ENCODE measurements at places on chromosomes 1 and 21.

- no peak for DNase-seq
Observed at GRCh38 chr1:110874324-110875215, 1.6 kb downstream of the CD53 start.

GRCh38 chr1:52662645-52663313 lies 29.8 kb downstream of the SHISAL2A start:
- no peak for DNase-seq

DNA sequence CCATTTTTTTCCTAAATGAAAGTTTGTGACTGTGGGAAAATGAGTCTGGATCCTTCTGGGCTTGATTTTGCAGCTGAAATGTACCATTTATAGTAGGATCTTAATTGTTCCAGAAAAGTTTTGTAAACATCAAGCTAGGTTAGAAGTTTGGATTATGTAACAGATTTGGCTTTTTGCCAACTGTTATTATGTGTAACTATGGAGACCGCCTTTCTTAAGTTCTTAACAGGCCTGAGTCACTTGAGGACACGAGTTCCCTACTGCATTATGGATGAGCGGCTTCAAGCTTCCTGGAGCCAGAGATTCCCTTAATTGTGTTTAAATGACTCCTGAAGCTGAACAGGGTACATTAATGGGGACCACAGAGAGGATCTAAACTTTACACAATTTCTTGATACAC lies 22.2 kb downstream of the SLC25A33 start:
- no peak for DNase-seq

DNA sequence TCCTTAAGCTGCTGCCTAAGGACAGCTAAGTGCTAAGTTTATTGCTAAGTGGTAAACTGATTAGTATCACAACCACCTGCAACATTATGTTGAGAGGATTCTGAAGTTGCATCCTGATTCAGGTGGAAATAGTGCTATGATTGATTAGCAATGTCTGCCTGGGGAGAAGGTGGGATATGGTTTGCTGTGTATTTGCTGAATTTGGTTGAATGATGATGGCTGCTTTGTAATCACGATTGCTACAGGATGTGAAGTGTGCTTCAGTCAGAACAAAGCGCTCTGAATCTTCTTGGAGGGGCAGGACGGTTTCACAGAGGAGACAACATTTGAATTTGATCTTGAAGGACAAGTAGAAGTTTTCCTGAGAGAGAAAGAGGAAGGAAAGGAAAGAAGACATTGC lies 226.0 kb downstream of the ST6GALNAC3 start:
- no peak for DNase-seq

DNA sequence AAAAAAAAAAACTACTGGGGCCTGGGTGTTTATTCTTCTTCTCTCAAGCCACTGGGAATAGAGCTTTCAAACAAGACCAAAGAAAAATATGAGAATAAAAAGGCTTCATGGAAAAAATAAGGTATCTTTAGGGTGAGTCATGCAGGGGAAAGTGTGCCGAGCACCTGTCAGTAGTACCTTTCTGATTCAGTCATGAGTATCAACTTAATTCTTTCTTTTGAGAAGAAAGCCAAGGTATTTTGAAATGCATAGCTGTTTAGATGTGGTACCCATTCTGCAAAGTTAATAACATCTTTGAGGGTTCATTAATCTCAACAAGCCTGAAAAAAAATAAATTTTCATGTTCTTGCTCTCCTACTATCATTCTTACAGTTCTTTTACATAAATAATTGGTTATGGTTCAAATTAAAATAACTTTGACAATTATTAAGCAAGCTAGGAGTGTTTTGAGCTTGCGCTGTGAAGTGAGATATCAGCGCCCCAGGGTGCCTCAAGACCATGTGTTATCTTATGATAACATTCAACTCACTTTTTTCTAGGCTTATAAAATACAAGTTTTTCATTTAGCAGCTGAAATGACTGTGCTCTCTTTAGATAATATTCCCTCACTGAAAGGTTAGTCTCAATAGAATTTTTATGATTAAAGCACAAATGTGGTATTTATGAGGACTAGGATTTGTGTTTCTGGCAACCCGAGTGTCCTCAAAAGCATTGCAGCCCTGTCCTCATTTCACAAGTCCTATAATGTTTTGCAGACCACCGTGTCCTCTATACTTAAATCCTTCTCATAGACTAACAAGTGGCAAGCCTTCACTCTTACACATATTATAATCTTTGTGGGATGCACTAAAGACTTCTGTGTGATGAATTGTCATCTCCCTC lies 138.6 kb downstream of the SLC44A5 start:
- DNase-seq = no peak

DNA sequence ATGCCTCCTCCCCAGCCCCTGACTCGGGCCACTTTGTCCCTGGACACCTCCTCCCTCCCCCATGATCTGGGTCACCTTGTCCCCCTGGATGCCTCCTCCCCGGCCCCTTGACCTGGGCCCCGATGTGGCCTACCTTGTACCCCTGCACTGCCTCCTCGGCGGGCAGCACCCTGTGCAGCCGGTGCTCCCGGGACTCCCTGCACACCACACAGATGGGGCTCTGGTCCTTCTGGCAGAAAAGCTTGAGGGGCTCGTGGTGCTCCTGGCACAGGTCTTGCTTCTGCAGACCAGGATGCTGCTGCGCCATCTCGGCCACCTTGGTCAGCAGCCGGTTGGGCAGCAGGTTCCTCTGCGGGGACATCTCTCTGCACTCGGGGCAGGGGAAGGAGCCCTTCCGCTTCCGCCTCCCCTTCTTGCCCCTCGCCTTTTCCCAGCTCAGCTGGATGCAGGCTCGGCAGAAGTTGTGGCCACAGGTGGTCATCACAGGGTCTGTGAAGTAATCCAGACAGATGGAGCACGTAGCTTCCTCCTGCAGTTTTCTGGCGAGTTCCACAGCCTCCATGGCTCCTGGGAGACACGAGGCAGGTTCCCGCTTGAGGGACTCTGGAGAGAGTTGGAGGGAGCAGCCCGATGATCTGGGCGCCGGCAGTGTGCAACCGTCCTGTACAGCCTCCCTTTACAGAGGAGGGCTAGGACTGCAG lies 2.0 kb downstream of the TRIM17 start:
- no peak for DNase-seq

DNA sequence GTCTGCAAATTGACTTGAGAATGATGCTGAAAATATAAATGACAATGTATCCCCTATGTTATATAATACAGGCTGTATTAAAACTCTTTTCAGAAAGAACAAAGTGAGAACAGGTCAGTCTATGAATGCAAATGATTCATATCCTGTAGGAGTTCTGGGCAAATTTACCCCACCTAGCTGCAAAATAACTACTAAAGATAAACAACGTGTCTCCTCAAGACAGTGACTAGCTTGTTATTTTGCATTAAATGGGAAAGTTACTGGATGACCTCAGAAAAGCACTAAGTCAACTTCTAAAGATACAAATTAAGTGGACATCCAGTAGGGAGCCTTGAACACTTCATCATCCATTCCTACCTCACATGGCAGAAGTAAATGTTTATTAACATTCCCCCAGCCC lies 11.1 kb downstream of the RNF19B start:
- DNase-seq = no peak

GRCh38 chr1:10267319-10267718 lies 56.9 kb downstream of the KIF1B start:
- no peak for DNase-seq

GRCh38 chr1:86154571-86155050 lies 2.0 kb downstream of the COL24A1 start:
- no peak for DNase-seq

- no peak for DNase-seq
Observed at GRCh38 chr21:31042080-31042464, 3.8 kb upstream of the KRTAP19-8 start.

DNA sequence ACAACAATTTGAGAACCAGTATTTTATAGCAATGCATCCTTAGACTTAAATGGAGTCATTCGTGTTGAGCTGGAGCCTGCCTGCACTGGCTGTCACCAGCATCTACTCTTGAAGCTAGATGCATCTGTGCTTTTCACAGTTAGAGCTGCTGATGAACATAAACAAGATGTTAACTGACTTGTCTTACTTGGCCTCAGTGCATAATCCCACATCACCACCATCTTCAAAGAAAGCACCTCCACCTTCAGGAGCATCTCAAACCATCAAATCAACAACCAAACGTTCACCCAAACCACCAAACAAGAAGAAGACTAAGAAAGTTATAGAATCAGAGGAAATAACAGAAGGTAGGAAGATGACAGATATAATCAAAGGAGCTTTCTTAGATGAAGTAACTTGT lies 71.1 kb downstream of the TPR start:
- no peak for DNase-seq

DNA sequence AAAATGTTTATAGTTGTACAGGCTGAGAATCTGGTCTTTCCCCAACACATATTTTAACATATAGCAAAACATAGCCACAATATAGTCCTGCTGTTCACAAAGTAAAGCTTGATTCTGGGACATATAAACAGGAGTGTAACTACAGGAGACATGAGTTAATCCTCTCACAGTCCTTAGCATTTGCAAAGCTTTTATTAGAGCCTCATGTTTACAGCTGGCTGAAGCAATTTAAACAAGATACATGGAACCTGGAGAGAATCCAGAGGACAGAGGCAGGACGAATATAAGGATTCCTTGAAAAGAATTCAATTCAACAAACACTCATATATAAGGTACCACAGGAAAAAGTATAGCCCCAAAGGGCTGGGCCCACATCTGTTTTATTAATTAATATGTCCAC lies 163.4 kb downstream of the ADGRL4 start:
- no peak for DNase-seq

- DNase-seq = no peak
Observed at GRCh38 chr21:38039369-38039768, 123.1 kb upstream of the KCNJ6 start.

DNA sequence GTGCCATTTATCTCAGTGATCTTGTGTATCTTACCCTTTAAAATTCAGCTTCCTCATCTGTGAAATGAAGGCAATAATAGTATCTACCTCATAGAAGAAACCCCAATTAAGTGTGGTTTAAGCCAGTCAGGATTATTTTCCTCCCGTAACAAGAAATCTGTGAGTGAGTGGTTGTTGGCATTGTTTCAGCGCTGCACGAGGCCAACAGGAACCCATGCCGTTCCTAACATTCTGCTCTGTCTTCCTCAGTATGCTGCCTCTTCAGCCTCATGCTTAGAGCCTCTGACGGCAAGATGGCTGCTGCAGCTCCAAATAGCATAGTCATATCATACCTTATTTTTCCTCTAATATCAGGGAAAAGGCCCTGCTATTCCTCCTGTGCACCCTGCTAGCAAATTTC lies 289.7 kb downstream of the TM2D1 start:
- no peak for DNase-seq

- DNase-seq = no peak
Observed at GRCh38 chr1:22428672-22429071, 23.0 kb upstream of the ZBTB40 start.

GRCh38 chr1:224811564-224811963 lies 117.9 kb upstream of the DNAH14 start:
- DNase-seq = no peak

GRCh38 chr1:116854403-116854690 lies 55.4 kb upstream of the PTGFRN start:
- no peak for DNase-seq

- DNase-seq = no peak
Observed at GRCh38 chr1:21781815-21782348, 1.1 kb downstream of the USP48 start.

DNA sequence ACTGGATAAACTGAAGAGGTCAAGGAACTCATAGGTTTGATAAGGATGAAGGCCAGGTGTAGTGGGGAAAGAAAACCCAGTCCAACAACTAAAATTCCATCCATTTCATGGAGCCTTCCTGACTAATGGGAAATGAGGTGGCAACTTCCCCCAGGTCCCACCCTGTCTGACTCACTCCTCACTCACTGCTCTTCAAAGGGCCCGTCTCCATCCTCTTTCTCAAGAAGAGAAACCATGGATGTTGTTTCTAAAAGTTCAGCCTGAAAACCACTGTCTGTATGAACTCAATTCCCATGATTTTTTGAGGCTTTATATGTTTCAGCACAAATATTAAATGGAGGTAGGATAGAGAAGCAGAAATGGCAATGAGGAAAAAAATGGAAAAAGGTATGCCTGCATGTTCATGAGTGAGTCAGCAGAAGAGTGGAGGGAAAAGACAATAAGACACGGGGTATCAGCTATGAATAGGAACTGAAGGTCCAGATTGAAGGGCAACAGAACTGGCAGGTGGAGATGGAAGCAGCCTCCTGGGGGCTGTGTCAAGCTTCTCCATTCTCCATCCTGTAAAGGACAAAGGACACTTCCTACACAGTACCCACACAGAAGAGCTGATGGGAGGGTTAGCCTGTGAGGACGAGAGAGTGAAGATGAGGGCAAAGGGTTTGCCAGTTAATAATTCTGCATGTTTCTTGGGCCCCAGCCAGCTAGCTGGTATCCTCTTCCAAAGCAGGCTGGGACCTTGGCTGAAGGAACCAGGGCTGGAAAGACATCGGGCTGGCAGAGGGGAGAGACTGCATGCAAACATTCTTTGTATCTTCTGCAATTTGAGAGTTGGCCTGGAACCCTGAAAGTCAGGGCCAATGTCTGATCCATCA lies 5.5 kb upstream of the ELOVL1 start:
- no peak for DNase-seq

GRCh38 chr21:29749223-29749622 lies 190.6 kb downstream of the GRIK1 start:
- no peak for DNase-seq

GRCh38 chr1:220680085-220680687 lies 10.0 kb upstream of the C1orf115 start:
- DNase-seq = no peak

GRCh38 chr1:22216210-22216883 lies 73.5 kb upstream of the WNT4 start:
- DNase-seq = no peak

GRCh38 chr1:8244304-8244703 lies 73.6 kb upstream of the SLC45A1 start:
- DNase-seq = no peak

DNA sequence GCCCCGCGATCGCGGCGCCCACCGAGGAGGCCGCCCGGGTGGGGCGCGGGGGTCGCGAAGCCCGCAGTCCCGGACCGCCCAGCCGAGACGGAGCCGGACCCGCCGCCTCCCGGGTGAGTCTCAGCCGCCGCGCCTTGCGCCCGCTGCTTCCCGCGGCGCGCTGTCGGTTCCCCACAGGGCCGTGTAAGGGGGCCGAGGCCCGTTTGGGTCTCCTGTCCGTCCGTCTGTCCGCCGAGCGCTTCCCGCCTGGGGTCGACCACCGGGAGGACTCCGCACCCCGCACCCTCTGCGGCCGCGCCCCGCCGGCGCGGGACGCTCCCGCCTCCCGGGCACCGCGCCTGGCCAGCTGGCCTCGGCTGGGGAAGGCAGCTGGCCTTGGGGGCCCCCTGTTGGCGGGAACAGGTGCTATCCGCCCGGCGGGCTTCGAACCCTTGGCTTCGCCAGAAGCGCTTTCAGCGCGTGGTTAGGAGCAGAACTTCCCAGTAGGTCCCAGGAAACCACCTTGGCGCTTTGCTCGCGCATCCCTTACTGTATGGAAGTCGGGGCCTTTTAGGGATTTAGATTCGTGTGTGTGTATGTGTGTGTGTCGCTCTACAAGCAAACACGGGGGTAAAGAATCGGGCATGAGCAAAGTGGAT lies 414 bp downstream of the TMEM51 start:
- DNase-seq = no peak

DNA sequence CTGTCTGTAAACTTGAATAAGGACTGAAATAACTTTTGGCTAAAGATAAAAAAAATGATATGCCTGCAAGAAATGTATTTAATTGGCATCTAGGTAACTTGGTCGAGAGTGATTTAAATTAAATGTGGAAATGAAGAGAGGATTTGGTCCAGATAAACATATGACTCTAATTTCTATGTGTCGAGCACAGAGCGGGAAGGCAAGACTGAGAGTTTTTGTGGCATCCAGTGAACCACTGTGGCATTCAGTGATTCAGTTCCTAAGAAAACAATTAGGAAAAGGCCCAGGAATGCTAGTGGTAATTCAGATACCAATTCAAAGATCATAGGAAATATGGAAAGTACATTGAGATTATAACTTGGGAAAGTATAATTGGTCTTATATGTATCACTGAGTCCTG lies 39.6 kb downstream of the PDE4B start:
- DNase-seq = no peak

All from activated gamma-delta T cell (primary cell).